ENCODE measurements at places on chromosomes 12 and 14.

GRCh38 chr14:75568791-75569190 is 9.6 kb upstream of the FLVCR2 start:
- no peak for DNase-seq

GRCh38 chr12:89695100-89695499 is 13.5 kb downstream of the ATP2B1 start:
- DNase-seq, result peak; percentile 24

DNA sequence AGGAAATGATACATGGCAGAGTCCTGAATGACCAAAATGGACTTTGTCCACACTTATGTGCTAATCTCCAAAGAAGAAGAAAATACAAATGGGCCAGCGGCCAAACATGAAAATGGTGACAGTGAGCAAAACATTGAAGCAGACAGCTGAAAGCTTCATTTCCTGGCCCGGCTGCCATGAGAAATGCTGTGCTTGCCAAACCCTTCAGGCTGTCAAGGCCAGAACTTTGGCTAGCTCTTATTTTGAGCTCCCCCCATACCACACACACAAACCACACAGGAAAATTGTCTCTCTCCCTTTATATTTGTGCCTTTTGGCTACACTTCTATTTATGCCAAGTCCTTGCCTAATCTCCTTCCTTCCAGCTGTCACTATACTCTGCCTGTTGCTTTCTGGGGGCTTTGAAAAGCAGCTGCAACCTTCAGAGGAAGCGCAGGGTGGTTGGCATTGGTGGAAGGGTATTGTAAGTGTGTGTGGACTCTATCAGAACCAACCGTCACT is 323.8 kb downstream of the RAD51B start:
- DNase-seq, result peak; percentile 32

GRCh38 chr12:9701380-9702154 is 31.3 kb downstream of the CLECL1 start:
- DNase-seq, result no peak

GRCh38 chr12:130385193-130385592 is 47.5 kb downstream of the PIWIL1 start:
- DNase-seq, result no peak

DNA sequence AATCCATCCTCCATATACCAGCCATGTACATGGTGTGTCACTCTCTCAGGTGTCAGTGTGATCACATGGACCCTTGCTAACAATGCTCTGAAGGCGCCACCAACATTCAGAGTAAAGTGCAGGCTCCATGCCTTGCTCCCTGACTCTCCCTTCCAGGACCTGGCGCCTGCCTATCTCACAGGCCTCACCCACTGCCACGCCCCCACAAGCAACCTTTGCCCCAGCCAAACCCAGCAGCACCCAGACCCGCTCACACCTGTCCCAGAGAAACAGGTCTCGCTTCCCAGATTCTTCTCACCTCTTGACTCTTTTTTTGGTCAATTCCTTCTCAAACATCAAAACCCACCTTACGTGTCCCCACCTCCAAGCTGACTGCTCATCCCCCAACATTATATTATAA is 52.3 kb downstream of the KCNK10 start:
- no peak for DNase-seq

DNA sequence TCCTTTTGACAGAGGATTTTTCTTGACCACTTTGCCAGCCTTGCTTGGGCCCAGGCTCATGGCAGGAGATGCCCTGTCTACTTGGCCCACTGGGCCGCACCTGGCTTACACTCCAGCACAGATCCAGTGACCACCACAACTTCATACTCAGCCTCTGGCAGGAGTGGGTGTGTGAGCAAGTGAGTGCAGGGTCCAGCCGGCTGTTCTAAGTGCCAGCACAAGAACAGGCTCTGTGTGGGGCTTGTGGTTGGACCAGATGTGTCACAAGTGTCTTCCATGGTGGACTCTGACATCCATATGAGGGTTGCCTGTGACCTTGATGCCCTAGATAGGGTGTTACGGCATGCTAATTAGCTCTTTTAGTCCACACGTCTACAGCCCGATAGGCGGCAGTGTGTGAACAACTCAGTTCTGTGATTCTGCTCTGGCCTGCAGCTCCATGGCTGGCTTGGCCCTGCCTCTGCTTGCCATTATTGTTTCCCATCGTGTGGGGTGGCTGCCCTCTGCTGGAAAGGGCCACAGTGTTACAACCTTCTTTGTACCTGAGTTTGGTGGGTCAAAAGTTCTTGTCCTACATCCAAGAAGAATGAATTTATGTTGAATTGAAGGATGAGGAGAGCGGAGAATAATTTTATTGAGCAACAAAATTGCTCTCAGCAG is 1089.1 kb downstream of the SLC6A15 start:
- DNase-seq, result no peak

DNA sequence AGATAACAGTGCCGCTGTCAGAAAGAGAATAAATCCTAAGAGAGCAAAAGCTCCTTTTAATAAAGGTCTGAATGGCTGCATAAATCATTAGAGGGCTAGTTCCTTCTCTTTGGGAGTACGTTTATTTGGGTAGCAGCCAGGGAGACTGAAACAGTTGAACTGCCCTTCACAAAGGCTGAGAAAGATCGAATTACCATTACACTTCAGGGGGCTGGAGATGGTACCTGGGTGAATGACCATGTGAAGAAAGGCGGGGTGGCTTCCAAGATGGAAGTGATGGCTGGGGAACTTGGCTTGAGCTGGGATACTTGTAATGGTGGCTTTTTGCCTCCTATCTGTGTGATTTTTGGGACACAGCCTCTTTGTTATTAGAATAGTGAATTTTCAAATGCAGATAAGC is 1.7 kb upstream of the FGD4 start:
- DNase-seq, result no peak

DNA sequence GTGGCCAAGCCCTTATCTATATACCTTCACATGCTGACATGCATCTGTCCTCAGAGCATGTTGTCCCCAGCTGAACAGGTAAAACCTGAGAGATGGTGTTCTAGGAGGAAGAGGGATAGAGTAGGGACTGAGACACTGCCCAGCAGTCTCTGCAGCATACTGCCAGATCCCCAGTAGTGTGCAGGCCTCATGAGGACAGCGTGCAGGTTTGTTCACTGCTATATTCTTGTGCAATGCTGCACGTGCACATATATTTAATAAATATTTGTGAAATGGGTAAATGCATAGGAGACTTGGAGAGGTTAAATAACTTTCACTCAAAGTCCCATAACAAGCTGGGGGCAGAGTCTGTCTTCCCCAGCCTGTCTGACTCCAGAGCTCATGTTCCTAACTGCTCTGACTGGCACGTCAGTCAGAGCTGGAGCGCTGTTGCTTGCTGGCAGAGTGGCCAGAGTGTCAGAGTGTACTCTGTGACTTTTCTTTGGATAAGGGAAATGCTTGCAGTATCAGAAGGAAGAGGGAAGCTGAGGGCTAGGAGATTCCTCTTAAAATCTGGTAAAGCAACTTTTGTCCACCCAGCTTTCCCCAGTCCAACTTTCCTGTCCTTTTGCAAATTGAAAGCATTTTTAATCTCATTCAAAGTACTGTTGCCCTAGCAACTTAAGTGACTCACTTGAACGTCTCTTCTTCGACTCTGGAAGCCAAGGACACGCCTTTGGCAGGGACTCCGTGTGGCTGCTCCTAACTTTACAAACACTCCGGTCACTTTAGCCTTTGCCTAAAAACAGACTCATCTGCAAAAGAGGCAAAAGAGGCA is 14.9 kb upstream of the POLR3B start:
- DNase-seq, result peak; percentile 82

GRCh38 chr14:27392153-27392552 is 794.3 kb upstream of the NOVA1 start:
- no peak for DNase-seq

DNA sequence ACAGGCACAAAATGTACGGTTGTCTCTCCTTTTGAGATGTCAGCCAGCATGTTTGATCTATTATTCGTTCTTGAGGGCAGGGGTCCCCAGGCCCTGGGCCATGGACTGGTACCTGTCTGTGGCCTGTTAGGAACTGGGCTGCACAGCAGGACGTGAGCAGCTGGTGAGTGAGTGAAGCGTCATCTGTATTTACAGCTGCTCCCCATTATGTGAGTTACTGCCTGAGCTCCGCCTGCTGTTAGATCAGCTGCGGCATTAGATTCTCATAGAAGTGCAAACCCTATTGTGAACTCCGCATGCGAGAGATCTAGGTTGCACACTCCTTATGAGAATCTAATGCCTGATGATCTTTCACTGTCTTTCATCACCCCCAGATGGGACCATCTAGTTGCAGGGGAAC is 41.4 kb upstream of the SCN8A start:
- no peak for DNase-seq

DNA sequence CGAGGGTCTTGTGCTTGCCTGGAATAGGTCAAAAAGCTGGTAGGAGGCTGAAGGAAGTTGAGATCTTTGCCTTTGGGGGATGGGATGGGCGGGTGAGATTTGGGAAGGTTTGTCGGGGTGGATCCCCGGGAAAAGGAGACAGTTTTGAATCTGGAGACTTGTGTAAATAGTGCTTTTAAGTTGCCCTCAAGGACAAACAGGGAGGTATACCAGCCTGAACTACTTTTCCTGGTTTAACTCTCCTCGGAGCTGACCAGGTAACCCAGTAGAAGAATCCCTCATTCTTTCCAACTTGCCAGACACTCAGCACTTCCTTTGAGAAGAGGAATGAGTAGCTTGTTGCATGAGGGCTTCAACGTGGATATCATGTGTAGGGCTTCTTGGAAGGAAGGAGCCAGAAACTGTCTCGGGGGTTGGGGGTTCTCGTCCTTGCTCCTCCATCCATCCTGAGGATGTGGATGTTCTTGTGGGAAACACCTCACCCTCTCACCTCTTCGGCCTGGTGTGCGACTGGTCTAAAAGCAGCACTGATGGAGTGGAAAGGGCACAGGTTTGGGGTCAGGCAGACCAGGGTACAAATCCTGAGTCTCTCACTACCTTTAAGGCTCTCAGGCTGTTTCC is 1.9 kb downstream of the TEAD4 start:
- no peak for DNase-seq

- peak; percentile 1 for DNase-seq
These were observed 319.9 kb downstream of the KCNC2 start for GRCh38 chr12:74889563-74890236.

DNA sequence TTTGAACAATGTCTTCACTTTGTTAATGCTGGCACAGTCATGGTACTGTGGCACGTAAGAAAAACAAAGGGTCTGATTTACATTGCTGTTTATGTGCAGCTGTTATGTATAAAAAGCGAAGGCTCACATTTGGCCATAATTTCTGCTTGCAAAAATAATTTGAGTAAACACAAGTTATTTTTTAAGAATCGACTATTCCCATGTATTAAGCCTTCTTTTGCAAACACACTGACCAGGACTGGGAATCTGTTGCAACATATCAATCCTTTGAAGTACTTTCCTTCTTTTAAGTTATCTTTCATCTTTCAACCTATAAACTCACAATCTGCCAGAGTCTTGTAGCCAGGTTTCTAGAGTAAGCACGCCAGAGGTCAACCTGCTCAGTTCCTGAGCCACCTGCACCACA is 145.4 kb upstream of the BMP4 start:
- DNase-seq, result no peak

- no peak for DNase-seq
These were observed 788 bp downstream of the SFSWAP start for GRCh38 chr12:131711551-131712205.

DNA sequence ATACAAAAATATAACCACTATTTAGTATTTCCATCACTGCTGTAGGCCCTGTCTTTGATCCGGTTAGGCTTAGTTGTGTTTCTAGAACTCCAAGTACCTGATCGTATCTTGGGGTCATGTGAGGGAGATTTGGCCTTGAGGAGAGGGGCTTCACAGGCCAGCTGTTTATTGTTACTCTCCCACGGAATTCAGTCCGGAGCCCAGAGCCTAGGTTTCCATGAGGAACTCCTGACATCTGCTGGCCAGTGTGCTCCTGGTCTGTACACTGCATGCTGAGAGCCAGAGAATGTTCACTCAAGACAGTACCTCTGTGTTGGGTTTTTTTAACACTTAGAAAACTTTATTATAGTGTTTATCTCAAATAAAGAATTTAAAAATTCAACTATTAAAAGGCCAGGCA is 341.0 kb upstream of the TMEM132C start:
- peak; percentile 41 for DNase-seq

GRCh38 chr12:56545023-56545604 is 23.5 kb downstream of the RBMS2 start:
- no peak for DNase-seq

DNA sequence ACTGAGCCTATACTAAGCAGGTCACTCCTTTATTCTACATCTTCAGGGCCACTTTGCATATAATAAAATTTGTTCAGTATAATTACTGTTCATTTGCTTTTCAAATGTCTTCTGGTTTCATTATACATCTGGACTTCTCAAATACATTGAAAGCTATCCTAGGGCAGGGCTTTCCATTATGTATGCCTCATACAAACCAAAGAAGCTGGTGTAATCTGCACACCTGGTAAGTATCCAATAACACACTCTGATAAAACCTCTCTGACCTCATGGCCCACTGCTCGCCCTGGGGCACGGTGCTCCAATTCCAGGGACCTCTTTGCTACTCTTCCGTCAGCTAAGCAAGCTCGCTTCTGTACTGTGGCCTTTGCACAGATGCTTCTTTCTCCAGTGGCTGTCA is 21.9 kb upstream of the ISM2 start:
- DNase-seq, result no peak

GRCh38 chr12:39103552-39104165 is 198.3 kb upstream of the CPNE8 start:
- peak; percentile 64 for DNase-seq

GRCh38 chr14:57502586-57503254 is 9.1 kb upstream of the CCDC198 start:
- no peak for DNase-seq

DNA sequence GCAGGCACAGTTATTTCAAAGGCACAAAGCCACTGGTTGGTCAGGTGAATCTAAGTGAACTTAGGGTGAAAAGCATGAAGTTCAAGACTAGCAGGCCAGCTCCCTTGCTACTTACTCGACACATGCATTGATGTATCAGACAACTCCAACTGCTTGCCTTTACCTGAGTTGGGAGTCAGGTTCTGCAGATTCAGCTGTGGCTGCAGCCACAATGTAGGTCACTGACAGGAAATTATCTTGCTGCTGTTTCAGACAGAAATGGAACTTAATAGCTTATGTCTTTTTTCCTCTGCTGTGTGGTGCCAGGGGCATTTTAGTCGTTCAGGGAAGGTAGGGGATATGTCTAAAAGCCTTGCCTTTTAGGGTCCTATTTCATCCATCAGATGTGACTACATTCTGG is 125.6 kb upstream of the RPH3A start:
- DNase-seq, result no peak

DNA sequence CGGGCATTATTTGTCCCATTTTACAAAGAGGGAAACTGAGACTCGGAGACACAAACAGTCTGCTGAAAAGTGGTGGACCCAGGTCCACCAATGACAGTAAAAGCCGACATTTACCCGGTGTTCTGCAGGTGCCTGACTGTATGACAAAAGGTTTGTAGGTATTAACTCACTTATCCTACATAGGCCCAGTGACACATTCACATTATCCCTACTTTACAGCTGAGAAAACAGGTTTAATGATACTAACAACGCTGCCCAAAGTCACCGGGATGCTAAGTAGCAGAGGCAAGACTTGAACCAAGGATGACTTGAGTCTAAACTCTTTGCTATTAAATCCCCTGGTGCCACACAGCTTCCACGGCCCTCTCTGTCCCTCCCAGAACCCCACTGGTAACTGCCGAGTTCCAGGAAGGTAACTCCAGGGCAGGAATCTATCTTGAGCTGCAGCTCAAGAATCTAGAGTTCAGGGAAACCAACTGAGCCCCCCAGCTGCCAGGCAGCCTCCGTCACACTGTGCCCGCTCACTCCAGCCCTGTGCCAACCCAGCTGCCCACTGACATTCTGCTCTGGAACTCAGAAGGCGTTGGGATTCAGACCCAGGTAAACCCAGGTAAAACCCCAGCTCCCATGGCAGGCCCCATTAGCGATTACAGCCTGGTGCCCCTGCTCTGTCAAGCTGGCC is 33.7 kb downstream of the SYNE3 start:
- no peak for DNase-seq
